Dermis blood vessel endothelial cell (primary cell): ENCODE measurements at places on chromosomes 2 and 18.
A peak's percentile ranks its signal among the peaks of the same experiment; 100 is the strongest.

GRCh38 chr2:65465857-65466256, 33.5 kb upstream of the SPRED2 start:
- DNase-seq: no peak

DNA sequence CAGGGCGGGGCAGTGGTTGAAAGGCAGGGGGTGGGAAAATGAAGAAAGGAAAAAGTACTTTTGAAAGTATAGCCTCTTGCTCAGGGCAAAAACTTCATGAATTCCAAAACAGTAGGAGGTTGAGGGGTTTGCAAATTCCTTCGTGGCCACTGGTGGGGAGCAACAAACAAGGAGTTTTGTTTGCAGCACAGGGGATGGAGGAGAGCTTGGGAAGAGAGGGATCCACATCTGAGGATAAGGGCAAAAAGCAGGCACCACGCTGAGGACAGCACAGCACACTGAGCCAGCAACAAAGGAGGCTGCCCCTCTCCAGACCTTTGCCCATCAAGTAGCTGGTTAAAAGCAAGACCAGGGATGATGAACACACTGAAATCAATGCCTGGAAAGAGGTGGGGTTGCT, 148.9 kb downstream of the TCF4 start:
- no peak for DNase-seq

GRCh38 chr2:208595386-208596275, 189.0 kb downstream of the PTH2R start:
- no peak for DNase-seq

DNA sequence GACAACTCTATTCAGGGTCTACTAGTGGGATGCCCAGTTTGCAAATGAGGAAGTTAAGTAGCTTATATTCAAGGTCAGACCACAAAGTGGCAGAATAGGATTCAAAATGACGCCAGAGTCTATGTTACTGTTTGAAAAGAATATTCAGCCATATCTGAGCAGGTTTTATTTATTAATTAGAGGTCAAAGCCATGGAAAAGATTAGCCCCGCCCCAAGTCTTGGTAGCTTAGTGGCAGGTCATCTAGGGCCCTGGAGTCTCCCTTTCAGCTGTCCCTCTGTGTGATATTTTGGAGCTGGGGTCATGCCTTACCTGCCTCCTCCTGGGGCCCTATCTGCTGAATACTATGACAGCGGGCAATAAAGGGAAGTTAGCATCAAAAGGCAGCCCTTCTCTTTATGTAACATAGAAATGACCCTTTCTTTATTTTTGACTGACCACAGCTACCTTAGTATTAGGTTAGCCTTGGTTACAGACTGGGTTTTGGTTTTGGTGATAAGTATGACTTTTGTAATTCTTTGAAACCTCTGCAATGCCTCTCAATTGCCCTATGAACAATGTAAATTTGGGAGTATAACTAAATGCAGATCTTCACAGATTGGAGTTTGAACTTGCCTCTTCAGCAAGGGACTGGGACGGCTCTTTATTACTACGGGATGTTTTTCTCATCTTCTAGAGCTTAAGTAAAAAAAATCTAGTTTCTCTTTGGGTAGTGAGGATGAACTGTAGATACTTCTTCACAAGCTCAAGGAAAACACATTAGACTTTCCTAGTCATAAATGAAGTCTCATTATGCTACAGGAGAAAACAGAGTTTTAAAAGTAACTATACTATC, 153.0 kb upstream of the ITGA4 start:
- DNase-seq: no peak

- DNase-seq: no peak
These were observed 97.0 kb upstream of the SMAD2 start for GRCh38 chr18:48027401-48027963.

DNA sequence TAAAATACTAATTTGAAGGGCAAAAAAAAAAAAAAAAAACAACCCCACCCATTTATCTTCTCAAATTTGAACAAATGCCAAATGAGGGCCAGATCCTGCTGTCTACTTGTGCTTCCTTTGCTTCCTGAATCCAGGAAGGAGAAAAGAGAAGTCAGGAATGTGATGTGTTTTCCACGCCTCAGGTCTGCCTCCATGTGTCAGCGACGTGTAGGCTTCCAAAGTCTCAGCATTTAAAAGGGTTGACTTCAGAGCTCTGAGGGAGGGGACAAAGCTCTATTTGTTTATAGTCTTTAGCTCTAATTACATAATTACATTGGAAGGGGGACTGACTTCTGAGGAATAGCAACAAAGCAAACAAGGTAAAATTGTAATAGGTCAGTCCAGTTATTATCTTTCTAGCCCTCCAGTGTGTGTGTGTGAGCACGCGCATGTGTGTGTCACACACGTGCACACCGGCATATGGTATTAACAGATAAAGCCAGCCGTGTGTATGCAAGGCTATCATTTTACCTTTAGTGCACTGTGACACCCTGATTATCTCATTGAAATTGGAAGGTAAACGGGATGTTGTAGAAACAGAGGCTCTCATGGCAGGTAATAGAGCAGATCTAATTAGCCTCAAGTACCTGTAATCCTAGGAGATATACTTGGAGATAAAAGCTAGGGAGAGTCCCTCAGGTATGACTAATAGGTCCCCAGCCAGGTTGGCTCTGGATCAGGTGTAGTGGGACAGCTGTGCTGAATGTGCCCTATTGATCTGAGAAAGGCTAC, 911.4 kb upstream of the ZEB2 start:
- peak; percentile 3 for DNase-seq

DNA sequence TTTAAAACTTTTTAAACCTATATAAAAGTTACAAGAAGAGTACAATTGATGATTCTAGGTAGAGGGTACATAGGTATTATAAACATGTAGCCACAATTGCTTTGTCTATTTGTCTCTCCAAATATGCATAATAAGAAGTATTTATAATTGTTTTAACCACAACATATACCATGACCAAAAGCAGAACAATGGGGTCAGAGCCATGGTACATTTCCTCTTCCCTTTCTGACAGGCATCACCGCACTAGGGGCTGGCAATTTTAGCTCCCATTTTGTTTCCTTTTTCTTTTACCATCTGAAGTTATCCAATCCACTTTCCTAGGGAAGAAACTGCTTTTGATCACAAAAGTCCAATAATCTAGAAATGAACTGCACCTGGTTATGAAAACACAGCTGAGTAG, 49.3 kb downstream of the TMX3 start:
- DNase-seq: peak; percentile 5

- peak; percentile 80 for DNase-seq
These were observed 29.2 kb upstream of the TEX44 start for GRCh38 chr2:231563378-231563961.
